Panc1 (cell line): ENCODE measurements at places on chromosomes 11 and 22.

GRCh38 chr11:19352771-19353160 lies 112.0 kb upstream of the E2F8 start:
- no peak for DNase-seq

DNA sequence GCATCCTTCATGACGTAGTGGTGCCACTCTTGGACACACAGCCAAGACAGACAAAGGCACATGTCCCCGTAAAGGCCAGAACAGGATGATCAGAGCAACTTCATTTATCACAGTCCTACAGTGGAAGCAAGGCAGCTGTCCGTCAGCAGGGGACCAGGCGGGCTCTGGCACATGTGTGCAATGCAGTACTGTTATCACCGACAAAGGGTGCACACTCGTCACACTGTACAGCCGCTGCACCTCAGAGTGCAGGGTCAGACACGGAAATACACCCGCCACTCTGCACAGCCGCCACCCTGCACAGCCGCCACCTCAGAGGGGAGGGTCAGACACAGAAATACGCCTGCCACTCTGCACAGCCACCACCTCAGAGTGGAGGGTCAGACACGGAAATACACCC lies 13.4 kb upstream of the IL17REL start:
- no peak for DNase-seq

GRCh38 chr11:68528630-68529029 lies 68.1 kb downstream of the PPP6R3 start:
- no peak for DNase-seq

DNA sequence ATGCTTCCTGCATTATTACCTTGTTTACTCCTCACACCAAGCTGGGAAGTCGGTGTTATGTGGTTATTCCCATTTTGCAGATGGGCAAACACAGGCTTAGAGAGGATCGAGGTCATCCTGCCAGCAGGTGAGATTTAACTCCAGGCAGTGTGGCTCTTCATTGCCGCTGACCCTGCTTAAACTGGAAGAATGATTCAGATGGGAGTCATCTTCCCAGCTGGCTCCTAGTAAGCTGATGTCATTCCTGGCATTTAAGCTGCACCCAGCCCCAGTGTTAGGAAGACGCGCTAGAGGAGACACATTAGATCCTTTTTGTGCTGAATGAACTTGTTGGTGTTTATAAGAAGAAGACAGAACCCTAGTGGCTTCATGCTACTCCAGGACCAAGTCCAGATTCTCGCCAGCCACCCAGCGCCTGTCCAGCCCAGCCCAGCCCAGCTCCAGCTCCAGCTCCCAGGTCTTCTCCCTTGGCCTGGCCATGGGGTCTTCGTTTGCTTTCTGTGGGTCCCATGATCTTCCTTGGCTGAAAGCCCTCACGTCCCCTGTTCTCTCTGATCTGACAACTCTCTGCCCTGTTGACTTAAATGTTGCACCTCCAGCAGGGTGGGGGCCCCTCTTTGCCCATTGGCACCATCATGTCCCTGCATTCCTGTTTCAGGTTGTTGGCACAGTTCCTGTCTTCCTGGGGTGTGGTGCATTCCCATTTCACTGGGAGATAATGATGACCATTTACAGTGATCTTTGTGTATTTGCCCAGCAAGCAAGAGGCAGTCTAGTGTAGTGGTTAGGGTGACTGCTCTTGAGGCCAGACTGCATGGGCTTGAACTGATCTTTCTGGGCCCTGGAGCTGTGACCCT lies 13.6 kb downstream of the PARVB start:
- peak; percentile 84 for DNase-seq

DNA sequence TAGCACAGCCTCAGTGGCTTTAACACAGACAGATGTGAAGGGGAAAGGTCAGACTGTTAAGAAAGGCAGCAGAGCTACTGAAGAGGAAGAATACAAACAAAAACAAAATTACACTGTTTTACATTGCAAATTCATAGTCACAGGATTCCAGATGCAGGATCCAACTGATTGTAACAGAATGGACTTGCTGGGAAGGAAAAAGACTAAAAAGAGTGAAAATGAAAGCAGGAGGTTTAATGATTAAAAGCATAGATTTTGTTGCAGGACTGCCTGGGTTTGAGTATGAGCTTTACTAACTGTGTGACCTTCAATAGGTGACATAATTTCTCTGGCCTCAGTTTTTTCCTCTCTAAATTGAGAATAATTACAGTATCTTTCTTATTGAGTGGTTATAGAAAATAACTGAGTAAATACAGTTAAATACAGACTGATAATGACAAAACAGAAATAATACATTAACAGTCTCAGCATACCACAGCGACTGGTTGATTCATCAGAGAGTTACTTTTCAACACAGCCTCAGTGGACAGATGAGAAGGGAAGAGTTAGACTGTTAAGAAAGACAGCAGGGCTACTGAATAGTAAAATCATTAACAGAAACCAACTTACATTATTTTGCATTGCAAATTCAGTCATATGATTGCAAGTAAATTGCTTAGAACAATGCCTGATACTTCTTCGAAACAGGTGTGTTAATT lies 704.2 kb upstream of the TENM4 start:
- DNase-seq = no peak

DNA sequence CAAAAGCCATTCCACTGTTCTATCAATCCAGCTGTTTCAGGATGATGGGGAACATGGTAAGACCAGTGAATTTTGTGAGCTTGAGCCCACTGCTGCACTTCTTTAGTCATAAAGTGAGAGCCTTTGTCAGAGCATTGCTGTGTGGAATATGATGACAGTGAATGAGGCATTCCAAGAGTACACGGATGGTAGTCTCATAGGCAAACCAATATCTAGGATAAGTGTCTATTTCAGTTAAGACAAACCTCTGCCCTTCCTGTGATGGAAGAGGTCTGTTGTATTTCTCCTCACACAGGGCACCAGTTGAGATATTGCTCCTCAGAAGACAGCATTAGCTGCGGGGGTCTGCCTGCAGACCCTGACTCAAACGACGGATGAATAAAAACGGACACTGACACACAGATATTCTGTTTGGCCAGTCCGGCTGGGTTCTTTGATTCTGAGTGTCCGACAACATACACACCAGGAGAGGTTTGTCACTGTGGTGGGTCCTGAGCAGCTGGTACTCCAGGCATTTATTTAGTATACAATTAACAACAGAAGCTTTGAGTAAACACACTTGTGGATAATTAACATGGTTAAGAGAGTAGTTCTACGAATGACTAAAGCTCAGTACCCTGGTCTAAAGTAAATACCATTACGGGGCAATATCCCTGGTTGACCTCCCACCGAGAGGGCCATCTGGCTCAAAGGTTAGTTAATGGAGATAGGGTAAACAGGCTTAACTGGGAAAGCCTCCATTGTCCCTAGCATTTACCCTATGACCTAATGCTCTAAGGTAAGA lies 121.7 kb downstream of the ZNF280B start:
- no peak for DNase-seq

- DNase-seq = no peak
Observed at GRCh38 chr11:116509551-116509950, 263.2 kb downstream of the BUD13 start.

GRCh38 chr11:16986434-16987204 lies 27.6 kb downstream of the PLEKHA7 start:
- no peak for DNase-seq

GRCh38 chr22:45812910-45813309 lies 141.3 kb downstream of the ATXN10 start:
- DNase-seq = no peak

DNA sequence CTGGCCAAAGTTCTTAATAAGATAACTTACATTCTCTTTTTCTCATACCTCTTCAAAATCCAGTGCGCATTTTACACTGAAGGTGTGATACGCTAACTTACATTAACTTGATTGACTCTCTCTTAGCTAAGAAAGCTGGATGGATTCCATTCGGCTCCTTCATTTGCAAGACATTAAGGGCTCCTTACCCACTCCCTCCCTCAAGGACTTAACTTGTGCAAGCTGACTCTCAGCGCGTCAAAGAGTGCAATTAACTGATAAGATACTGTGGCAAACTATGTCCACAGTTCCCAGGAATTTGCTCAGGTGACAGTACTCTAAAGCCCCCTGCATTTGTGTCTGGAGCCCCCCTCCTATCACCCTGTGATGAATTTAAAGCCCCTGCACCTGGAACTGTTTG lies 6.4 kb upstream of the RFPL1 start:
- DNase-seq = no peak

GRCh38 chr11:35981581-35981980 lies 37.7 kb downstream of the LDLRAD3 start:
- DNase-seq = no peak

DNA sequence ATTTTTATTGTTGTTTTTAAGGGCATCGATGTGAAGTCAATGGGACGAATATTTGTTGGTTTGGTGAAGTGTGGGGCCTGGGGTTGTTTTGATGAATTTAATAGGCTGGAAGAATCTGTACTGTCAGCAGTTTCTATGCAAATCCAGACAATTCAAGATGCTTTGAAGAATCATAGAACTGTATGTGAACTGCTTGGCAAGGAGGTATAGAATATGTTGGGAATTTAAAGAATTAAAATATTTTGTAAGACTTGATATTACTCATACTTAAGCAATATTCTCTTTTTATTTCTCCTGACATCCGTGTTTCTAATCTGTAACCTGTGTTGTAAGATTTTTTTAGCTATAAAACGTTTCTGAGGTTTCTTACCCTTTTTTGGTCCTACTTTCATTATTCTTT lies 61.6 kb downstream of the DYNC2H1 start:
- no peak for DNase-seq

- DNase-seq = no peak
Observed at GRCh38 chr22:21646608-21647590, 4.8 kb downstream of the SDF2L1 start.

DNA sequence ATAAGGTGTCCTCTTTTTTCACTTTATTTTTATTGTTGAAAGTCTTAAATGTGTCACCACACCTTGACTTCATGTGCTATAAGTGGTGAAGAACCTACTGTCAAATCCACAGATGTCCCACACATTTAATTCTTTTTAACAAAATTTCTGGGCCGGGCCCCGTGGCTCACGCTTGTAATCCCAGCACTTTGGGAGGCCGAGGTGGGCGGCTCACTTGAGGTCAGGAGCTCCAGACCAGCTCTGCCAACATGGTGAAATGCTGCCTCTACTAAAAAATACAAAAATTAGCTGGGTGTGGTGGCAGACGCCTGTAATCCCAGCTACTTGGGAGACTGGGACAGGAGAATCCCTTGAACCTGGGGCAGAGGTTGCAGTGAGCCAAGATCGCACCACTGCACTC lies 3.0 kb downstream of the CBL start:
- DNase-seq = no peak

- no peak for DNase-seq
Observed at GRCh38 chr11:58057481-58057880, 26.7 kb downstream of the OR6Q1 start.

GRCh38 chr11:120766318-120766717 lies 254.8 kb downstream of the GRIK4 start:
- no peak for DNase-seq

- DNase-seq = no peak
Observed at GRCh38 chr11:61834278-61835048, 6.4 kb downstream of the FADS2 start.

DNA sequence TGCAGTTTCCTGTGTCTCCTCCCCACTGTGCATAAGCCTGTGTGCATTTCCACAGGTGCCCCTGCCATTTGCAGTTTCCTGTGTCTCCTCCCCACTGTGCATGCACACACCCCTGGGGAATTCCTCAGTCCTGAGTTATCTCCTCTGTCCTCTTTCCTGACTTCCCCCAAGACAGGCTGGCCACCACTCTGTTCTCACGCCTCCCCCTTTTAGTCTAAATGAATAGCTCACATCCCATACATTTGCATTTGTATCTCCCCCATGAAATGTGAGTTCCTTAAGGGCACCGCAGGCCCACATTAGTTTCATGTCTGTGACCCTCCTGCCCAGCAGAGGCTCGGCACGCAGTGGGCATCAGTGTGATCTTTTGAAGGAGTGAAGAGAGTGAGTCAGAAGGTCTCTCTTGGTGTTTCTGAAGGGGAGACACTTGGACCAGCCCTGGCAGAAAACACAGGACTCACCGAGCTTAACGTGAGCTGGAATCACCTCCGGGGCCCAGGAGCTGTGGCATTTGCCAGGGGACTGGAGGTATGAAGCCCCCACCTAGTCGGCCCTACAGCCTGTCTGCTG lies 6.2 kb downstream of the LRRC74B start:
- no peak for DNase-seq

DNA sequence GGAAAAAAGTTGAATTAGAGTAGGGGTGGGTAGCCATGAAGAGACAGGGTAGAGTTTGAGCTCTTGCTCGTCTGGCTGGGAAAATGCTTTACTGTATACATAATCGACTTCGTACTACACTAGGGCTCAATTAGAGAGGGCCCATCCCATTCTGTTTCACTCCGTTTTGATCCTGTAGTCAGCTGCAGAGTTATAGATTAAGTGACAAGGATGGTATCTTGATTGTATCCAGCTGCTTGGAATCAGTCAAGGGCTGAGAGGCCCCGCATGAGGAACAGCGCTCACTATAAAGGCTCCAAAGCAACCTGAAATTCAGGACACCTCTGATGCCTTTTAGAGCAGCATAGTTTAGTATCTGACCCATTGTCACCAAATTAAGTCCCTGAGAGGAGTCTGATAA lies 81.6 kb downstream of the ALX4 start:
- no peak for DNase-seq

- DNase-seq = no peak
Observed at GRCh38 chr22:24500277-24500820, 5.2 kb downstream of the UPB1 start.

DNA sequence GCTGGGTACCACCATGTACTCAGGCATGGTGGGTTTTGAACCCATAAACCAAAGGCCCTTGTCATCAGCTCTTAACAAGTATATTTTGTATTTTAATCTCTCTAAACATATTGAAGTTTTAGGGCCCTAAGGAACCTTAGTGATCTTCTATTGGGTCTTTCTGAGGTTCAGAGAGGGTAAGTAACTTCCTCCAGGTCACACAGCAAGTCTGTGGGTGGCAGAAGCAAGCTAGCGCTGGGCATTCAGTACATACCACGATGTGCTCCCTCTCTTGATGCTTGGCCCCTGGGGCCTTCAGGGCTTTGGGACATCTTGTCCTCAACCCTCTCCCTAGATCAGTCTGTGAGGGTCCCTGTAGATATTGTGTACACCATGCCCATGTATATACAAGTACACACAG lies 12.7 kb downstream of the RASD2 start:
- DNase-seq = no peak

GRCh38 chr11:71962428-71963038 lies 33.7 kb downstream of the RNF121 start:
- no peak for DNase-seq

DNA sequence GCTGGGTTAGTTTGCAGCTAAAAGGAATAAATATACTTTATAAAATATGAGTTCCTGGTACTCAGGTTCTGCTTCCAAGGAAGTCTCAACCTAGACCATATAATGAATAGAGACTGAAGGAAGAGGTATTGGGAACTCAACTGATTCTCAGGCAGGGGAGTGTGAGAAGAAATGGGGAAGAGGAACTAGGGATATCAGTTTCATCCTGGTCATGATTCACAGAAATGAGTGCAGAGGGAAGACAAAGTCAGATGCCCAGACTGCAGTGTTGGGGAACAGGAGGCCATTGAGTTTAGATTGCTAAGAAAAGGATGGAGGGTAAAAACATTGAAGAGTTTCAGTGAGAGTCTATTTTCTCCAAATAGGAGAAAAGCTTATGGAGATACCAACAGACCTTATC lies 28.8 kb downstream of the PLAAT5 start:
- no peak for DNase-seq
